Stimulated activated CD4-positive, alpha-beta T cell treated with anti-CD3 and anti-CD28 coated beads, Interleukin-12 subunit alpha, Interleukin-12 subunit beta, amount 100 ng/mL, for 48 hours (primary cell): ENCODE measurements at places on chromosomes 7 and 10.

GRCh38 chr10:103894441-103894864 lies 23.5 kb downstream of the STN1 start:
- DNase-seq, result no peak

DNA sequence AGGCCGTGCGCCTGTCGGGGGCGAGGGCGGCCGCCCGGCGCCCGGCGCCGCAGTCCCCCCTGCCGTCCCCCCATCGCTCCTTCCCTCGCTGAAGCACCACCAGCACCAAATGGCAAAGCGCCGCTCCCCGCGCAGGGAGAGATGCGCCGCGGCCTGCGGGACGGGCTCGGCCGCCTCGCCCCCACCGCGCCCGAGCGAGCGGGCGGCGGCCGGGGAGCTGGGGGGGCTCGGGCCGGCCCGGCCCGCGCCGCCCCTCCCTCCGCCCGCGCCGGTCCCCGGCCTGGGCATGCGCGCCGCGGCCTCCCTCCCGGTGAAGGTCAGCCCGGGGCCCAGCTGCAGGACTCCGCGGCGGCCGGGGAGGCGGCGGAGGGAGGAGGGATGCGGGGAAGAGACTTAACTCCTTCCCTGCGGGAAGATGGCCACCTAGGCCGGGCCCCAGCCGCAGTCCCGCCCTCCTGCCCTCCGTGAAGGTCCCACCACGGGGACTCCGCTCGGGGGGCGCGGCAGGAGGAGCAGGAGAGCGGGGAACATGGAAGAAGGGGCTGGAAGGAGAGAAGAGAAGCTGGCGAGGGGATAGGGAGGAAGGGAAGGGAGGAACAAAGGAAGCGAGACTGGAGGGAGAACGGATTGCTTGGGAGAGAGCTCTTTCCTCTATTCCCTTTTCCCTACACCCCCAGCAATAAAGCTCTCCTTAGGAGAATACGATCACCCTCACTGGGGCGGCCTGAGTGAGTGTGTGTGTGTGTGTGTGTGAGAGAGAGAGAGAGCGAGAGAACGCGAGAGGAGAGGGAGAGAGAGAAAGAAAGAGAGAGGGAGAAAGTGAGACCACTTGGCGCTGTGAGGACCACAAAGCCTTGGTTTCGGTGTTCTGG lies 3.4 kb upstream of the SMARCD3 start:
- DNase-seq, result no peak

- no peak for DNase-seq
Measured at GRCh38 chr10:43640603-43641002, 8.1 kb downstream of the ZNF32 start.

- no peak for DNase-seq
Measured at GRCh38 chr7:113198226-113198625, 79.9 kb upstream of the SMIM30 start.

- DNase-seq, result no peak
Measured at GRCh38 chr10:88131511-88132139, 268.2 kb downstream of the PTEN start.

DNA sequence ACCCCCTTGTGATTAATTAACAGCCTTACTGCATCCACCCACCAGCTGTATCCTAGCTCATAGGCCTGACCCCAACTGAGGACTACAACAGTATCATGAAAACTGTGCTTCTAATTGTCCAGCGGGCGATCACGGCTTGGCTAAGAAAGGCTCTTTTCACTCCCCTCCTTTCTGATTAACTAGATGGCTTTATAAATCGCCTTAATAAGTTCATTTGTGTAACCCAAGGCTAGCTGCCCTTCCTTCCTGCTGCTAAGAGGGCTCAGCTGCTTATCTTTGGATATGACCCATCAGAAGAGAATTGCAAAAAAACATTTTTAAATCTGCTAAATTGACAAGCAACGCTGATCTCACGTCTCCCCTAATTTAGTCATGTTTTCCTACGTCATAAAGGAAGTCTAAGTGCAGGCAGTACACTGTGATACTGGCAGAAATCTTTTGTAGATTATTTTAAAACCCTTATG lies 163.0 kb upstream of the LAMB4 start:
- DNase-seq, result no peak

- DNase-seq, result no peak
Measured at GRCh38 chr10:52316001-52316400, 1.9 kb downstream of the DKK1 start.

- no peak for DNase-seq
Measured at GRCh38 chr10:129170812-129171211, 296.2 kb upstream of the MGMT start.
